ENCODE measurements at places on chromosomes 2 and 18. TPM values are rescaled to one million over a fixed set of nuclear protein-coding genes. Genes with fewer than 3 reads are reported as not detected.

GRCh38 chr18:49863769-49864621 is 50.7 kb upstream of the ACAA2 start:
- DNase-seq: no peak

GRCh38 chr2:119820275-119820674 is 60.6 kb downstream of the PTPN4 start:
- DNase-seq: peak; percentile 82

The SCLY gene
- 12.2 TPM for total RNA-seq

The SRD5A2 gene
- not detected for total RNA-seq

DNA sequence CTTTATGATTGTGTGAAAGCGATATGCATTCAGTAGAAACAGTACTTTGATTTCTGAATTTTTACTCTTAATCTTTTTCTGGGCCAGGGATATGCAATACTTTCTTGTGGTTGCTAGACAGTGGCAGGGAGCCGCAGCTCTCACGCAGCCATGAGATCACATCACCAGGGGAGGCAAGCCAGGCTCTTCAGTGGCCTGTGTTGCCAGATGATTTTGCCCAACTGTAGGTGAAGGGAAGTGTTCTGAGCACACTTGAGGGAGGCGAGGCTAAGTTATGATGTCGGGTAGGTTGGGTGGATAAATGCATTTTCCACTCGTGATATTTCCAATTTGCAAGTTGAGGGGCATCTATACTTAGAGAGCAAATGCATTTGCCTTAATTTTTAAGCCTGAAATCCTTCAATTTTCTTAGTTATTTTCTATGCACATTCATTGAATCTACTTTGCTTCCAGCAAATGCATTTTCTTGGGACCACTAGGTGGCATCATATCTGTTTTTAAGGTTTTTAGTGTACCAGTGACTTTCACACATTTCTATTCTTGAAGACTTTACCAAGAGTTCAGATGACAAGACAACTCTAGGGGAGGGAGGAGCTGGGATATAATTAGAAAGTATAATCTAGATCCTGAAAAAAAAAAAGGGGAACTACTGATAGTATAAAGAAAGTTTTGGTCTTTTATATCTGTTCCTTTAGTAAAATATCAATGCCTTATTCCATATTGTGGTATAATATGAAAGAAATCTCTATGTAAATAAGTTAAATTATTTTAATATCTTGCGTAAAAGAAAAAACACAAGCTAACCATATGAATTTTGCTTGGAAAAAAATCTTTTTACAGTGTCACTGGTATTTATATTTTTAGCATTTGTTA is 643.3 kb downstream of the SOCS6 start:
- DNase-seq: peak; percentile 17

DNA sequence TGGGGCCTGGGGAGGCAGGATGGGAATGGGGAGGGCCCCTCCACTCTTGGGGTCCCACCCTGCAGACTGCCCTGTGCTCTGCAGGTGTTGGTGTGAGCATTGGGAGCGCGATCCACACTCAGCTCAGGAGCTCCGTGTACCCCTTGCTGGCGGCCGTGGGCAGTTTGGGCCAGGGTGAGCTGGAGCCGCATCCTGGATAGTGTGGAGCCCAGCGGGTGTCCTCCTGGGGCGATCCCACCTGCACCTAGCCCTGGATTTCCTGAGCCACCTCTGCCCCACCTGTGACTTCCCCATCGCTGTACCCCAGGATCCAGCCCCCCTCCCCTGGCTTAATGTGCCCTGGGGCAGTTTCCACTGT is 2.6 kb downstream of the PROM2 start:
- DNase-seq: no peak

- DNase-seq: no peak
These were observed 27.4 kb downstream of the TFPI start for GRCh38 chr2:187526792-187527191.

- no peak for DNase-seq
These were observed 124.8 kb upstream of the DAPL1 start for GRCh38 chr2:158670292-158670691.
